ENCODE measurements at places on chromosomes 2 and 18.

- DNase-seq = no peak
Observed at GRCh38 chr2:75559680-75560021, 1.1 kb downstream of the EVA1A start.

- no peak for DNase-seq
Observed at GRCh38 chr18:37274309-37275236, 291.0 kb downstream of the CELF4 start.

- peak; percentile 47 for DNase-seq
Observed at GRCh38 chr18:58225101-58225500, 181.1 kb downstream of the NEDD4L start.

DNA sequence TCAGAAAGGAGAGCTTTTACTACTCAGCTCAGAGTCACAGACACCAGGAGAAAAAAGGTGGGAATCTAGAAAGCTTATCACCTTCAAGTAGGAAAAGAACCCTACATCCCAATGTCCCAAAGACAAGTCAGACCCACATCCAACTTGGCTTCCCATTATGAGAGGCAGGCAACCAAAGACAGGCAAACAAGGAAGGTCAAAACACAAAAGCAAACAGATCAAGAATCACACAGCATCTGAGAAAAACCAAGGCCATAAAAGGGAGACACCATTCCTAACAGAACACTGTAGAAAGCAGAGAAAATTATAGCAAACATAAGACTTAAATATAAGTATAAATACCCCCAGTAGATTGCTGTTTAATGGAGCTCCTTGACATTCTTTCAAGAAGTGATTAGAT is 40.7 kb downstream of the SLC3A1 start:
- DNase-seq = no peak

DNA sequence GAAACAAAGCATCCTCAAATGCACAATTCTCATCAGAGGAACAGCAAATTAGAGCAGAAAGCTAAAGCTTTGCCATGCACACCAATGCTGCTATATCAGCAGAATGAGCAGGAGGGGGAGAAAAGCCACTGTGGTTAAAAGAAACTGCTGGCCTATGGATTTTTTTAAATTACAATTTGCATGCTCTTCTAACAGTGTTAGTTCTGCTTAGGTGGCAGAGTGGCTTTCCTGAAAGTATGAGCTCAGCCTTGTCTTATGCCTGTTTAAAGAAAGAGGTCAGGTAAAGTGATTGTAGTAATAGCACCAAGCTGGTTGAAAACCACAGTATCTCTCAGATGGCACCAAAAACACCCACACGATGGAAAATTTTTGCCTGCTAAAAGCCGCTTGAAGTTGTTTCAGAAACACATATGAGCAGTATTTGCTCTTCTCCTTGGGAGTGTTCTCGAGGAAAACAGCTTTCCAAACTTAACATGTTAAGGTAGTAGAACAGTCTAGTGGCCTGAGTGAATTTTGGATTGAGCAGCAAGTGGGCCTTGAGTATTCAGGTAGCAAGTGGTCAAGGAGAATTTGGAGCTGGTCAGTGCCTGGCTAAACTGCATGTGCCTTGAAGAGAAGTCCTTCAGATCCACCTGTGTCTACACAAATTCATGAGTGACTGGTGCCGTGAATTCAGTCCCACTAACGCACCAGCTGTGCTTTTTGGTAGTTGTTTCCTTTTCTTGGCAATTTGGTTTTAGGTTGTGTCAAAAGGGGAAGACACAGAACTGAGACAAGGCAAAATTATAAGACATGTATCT is 19.6 kb upstream of the NDUFV2 start:
- DNase-seq = peak; percentile 82

- no peak for DNase-seq
Observed at GRCh38 chr2:26483957-26484565, 6.1 kb upstream of the OTOF start.

- no peak for DNase-seq
Observed at GRCh38 chr2:171327043-171327496, 106.7 kb downstream of the METTL8 start.

- no peak for DNase-seq
Observed at GRCh38 chr2:119372778-119373568, 6.2 kb downstream of the DBI start.

- DNase-seq = no peak
Observed at GRCh38 chr18:44290366-44290977, 390.2 kb upstream of the SETBP1 start.

- no peak for DNase-seq
Observed at GRCh38 chr2:108215794-108216211, 24.0 kb upstream of the SULT1C3 start.

DNA sequence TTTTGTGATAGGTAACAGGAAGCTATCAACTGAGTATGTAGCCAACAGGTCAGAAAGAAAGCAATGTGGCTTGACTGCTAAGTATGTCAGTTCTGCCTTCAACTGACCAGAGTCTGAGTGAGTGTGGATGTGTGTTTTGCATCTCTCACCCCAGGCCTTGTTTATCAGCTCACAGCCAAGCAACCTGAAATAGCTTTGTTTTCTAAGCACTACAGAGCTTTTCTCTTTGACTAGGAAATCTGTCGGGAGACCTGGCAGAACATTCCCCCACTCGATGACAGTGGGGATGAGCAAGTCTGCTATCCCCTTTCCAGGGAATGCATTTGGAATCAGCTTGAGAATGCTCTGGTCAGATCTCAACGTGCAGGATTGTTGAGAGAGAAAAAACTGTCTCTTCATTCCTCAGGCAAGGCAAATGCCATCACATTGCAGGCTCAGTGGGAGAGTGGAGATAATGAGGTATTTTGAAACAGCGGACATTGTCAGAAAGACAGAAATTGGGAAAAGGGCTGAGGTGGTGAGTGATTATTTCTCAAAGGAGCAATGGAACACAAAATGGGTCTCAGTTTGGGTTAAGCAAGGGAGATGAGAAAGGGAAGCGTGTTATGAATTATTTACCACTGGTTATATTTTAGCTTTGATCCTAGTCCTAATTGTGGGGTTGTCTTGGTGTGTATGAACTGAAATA is 233.8 kb upstream of the PIK3C3 start:
- no peak for DNase-seq

DNA sequence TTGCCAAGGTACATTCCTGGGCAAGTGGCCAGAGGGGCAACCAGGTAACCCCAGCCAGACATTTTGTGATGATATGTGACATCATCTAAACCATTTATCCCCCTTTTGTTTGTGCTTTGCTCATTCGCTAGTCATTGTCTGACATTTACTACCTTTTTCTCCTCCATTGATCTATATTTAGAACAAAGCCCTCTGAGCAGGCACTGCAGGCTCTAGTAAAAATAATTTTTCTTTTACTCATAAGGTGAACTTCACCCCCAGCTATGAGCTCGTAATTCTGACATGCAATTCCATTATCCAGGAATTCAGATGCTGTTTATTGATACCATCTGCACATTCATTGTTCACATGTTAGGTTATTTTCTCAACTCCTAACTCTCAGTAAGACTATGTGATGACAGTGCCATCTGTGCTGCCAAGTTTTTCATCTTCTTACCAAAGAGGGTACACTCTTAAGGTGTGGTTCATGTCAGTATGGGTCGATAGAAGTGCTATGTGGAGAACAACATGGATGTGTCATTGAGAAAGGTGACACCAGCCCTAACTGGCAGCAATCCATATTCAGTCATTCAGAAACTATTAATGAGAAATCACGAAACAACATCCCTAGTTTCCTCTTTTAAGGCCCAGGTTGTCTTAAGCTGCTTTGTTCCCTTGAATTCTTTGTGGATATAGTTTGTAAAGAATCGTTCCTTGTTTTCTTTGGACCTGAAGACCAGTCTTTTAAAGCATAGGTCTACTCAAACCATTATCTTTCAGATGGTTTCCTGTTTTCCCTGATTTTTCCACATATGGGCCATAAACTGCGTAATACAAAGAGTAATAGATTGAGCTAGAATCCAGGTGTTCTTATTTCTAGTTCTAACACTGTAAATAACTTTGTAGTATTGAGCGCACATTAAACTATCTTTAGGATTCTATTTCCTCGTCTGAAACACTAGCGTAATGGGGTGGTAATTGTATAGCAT is 978.1 kb upstream of the CDH2 start:
- no peak for DNase-seq

DNA sequence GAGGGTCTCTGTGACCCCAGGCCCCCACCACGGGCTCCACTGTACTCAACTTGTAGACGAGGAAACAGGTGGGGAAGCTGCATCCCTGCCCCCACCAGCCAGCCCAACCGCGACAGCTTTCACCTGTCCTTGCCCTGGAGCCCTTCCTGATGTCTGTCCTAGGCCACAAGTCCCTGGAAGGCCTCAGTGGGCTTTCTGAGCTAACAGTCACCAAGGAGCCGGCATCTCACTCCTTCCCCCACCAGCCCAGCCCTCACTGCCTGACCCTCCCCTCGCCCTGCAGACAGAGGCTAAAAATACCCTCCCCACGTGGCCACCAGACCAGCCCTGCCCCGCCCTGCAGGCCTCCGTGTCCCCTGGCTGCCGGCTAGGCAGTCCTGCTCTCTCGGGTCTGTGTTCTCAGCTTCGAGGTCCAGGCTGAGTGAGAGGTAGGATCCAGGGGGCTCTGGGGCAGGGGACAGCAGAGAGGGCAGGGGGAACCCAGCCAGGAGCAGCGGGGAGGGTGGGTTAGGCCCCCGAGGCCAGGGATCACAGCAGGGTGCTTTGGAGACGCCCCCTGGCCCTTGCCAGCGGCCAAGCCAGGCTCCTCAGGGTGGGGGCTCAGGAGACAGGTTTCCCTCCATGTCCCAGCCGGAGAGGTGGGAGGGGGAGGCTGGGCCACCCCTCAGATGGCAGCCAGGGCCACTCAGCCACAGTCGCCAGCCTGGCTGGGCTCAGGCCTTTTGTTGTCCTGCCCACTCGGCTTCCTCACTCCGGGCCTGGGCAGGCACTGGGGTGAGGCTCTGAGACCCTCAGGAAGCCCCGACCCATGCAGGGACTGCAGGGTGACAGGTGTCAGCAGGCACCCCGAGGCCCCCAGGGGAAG is at the start of gene KLHL30:
TSS of gene KLHL30 (plus strand) at position 338 of the 865 bp plus-strand sequence. CDS start 2,087 bp downstream, outside the sequence.
- no peak for DNase-seq

DNA sequence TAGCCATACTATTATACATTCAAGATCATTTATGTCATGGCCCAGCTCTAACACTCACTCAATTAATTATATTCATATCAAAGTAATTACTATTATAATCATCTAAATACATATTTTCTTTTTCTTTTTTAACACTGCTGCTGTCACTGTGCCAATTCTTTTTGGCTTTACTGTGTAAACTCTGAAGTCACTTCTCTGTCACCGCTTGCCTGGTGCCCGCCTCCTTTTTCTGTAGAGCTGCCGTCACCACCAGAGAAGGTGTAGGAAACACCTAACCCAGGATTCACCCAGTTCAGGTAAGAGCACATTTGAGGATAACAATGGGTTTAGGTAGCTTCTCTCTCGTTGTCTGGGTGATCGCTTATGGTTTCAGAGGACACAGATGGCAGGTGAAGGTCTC is 93.3 kb downstream of the AOX1 start:
- DNase-seq = no peak

- no peak for DNase-seq
Observed at GRCh38 chr2:189654641-189655040, 6.6 kb upstream of the ASNSD1 start.

DNA sequence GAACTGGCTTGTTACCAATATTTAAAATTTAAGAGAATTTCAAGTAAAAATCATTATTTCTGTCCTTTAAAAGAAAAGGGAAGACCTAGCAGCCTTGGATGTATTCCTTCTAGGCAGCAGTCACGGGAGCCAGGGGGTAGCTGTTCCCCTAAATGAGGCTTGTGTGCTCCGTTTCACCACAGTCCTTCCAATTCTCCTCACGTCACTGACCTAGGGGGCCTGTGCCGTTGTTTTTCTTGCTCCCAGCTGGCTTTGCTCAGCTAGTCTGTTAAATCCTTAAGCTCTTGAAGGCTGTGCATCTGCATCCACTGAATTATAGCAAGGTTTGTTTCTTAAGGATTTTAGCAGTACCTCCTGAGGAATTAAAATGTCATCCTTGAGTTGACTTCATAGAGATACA is 9.9 kb downstream of the KLHL23 start:
- no peak for DNase-seq

GRCh38 chr2:8304821-8305766 is 376.8 kb upstream of the ID2 start:
- DNase-seq = no peak

- no peak for DNase-seq
Observed at GRCh38 chr2:129726216-129726615, 253.2 kb upstream of the RAB6C start.

DNA sequence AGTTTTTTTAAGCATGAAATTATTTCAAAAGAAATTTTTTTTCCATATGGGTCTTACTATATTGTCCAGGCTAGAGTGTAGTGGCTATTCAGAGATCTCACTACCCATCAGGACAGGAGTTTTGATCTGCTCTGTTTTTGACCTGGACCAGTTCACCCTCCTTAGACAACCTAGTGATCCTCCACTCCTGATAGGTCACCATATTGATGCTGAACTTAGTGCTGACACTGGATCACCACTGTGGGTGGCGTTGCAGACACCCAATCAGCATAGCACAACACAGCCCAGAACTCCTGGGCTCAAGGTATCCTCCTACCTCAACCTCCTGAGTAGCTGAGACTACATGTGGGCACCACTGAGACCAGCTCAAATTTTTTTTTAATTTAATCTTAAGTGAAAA is 8.2 kb downstream of the OLA1 start:
- DNase-seq = no peak

GRCh38 chr2:27369471-27370025 is 590 bp downstream of the EIF2B4 start:
- DNase-seq = no peak

- no peak for DNase-seq
Observed at GRCh38 chr18:44180683-44181082, 500.0 kb upstream of the SETBP1 start.

- no peak for DNase-seq
Observed at GRCh38 chr18:56487801-56488200, 150.6 kb downstream of the TXNL1 start.

DNA sequence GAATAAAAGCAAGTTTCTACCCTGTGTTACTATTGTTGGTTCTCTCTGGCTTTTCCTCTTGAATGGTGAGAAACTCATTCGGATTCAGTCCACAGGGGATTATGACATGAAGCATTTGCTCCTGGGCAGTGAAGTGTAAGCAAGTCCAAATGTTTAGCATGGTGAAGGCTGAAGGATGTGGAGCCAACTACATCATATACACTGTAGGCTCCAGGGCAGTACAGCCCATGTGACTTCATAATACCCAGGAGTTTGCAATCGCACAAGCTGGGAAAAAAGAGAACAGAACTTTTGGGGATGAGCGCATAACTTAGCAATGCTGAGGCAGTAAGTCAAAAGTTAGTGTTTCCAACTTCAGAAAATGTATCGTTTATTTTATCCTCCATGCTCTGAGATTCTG is 695.7 kb upstream of the POU3F3 start:
- DNase-seq = no peak

DNA sequence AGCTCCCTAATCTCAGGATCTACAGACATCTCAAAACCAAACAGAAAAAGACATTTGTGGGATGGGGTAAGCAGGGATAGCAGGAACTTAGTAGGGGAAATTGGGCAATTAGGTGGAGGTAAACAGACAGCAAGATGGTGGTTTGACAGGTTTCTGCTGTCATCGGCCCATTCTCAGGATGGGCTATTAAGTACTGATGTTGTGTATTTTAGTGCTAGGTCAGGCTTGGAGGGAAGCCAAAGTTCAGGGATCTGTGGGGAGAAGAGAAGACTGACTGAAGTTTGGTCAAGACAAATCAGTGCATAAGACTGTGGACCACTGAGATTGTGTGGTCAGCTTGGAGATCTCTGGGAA is 96.8 kb upstream of the THUMPD2 start:
- DNase-seq = no peak
